ENCODE measurements at places on chromosomes 6 and 20.

GRCh38 chr6:56660381-56660730 lies 17.7 kb upstream of the DST start:
- DNase-seq = no peak

- DNase-seq = no peak
Observed at GRCh38 chr6:44129841-44130322, 2.5 kb downstream of the TMEM63B start.

DNA sequence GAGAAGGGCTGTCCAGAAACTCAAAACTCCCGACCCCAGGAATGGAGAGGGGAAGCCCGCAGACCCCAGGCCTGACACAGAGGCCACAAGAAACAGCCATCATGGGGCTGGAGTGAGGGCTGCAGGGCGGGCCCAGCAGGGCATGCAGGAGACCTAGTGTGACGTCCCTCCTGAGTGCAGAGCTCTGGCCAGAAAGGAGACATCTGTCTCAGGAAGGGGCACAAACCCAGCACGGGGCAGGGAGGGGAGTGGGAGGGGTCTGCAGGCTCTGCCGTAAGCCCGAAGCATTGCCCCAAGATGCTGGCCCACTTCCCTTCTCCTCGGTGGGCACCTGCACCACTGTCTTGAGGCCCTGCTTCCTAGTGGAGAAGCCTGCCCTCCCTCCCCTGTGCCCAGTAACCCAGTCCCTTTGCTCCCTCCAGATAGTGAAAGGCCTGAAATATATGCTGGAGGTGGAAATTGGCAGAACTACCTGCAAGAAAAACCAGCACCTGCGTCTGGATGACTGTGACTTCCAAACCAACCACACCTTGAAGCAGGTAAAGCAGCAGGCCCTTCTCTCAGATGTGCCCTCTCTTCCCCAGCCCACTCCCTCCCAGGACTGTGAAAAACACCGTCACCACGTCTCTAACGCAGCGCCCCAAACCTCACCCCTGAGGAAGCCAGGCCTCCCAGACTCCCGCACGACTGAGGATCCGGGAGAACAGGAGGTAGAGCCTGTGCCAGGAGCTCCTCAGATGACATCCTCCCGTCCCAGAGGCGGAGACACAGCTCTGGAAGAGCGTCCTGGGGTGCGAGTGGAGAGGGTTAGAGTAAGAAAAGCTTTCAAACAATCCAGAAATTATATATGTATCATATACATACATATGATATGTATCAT lies 9.7 kb downstream of the CST7 start:
- no peak for DNase-seq

DNA sequence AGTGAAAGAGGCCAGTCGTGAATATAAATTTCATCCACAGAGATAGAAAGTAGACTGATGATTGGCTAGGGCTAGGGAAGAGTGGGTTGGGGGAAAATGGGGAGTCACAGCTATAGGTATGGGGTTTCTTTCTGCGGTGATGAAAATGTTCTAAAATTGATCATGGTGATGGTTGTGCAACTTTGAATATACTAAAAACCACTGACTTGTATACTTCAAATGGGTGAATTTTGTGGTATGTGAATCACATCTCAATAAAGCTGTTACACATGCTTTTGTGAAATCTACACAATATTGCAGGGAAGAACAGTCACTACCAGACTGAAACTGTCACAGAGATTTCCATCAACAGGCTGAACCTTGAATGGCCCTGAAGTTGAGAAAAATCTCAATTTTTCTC lies 61.5 kb downstream of the LYRM4 start:
- DNase-seq = no peak

DNA sequence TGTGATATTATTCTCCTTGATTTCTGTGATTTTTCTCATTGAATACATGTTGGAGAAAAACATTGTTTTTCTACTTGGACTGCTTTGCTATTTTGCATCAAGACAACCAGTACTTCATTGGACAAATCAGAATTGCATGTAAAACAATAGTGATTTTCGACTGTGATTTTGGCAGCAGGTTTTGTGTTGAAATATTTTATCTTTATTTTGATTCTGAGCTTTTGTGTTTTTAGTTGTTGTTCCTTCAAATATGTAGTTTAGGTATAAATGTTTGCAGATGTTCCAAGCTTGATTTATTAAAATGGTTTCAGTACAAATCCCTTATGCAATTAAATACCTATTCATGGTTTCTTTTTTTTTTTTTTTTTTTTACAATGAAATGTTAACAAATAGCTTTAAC lies 754.1 kb downstream of the DOK5 start:
- DNase-seq = no peak

DNA sequence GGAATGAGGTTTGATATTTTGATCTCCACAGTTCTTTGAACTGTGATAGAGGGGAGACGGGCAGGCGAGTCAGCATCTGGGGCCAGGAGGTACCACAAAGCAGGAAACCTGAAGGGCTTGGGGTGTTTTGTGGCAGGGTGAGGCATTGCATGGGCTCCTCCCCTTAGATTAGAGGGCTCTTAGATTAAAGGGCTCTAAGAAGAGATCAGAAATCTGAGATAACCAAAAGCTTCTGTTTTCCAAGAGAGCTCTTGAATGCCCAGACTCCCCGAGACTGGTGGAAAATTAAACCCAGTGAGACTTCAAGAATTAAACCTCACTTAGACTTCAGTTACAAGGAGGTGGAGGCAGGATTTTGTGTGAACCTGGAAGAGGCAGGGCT lies 2.4 kb upstream of the GPX5 start:
- no peak for DNase-seq

- DNase-seq = no peak
Observed at GRCh38 chr20:21340991-21341697, 38.0 kb downstream of the XRN2 start.

DNA sequence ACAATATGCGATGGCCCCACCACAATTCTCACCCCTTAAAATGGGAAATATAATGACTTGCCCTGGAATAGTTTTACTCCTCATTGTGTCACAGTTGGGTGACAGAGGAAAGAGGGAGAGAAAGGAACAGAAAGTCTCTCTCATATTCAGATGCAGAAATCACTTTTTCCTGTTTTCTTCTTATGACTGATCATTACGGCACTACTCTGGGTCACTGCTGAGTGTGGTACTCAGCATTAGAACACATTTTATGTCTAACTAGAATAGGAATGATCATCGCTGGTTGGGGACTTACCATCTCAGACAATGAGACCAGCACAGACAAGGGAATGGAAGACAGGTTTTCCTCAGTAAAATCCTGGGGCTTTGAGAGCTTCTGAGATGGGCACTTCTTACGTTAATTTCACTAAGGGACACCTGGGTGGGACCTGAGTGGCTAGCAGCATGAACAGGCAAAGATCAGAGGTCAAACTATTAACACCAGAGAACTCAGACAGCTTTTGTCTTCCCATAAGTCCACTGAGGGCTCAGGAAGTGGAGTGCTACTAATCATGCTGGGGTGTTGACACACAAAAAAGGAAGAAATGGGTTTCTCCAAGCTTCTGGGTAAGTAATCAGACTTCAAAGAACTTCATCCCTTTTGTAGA lies 54.9 kb upstream of the ARHGAP18 start:
- DNase-seq = no peak

GRCh38 chr6:18155864-18156421 lies 721 bp downstream of the KDM1B start:
- peak; percentile 83 for DNase-seq

- DNase-seq = no peak
Observed at GRCh38 chr20:12153628-12154027, 235.9 kb downstream of the BTBD3 start.

GRCh38 chr6:96991618-96992342 lies 67.3 kb downstream of the KLHL32 start:
- DNase-seq = no peak

DNA sequence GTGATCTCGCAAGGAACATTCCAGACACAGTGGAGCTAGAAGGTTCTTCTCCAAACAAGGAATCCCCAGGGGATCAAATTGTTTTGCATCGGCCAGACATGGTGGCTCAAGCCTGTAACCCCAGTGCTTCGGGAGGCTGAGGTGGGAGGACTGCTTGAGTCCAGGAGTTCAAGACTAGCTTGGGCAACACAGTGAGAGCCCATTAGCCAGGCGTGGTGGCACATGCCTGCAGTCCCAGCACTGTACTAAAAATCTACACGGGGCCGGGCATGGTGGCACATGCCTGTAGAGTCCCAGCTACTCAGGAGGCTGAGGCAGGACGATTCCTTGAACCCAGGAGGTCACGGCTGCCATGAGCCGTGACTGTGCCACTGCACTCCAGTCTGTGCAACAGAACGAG lies 15.3 kb downstream of the GMEB2 start:
- no peak for DNase-seq

DNA sequence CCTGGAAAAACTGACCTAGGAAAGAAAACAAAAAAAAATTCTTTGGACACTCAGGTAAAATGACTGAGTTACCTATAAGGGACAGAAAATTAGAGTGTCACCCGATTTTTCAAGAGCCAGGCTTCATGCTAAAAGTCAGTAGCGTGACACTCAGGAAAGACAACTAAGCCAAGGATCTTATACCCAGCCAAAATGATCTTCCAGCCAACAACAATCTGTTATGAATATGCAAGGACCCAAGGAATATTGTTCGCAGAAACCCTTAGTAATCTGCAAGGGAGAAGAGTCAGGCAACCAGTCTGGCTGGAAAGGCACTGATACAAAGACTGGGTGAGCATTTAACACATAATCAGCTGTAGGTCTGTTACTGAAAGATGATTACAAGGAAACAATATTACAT lies 203.6 kb downstream of the GMPR start:
- no peak for DNase-seq

GRCh38 chr20:35303735-35304491 lies 11.7 kb upstream of the FAM83C start:
- peak; percentile 94 for DNase-seq

- no peak for DNase-seq
Observed at GRCh38 chr6:130420911-130421310, 55.1 kb downstream of the TMEM200A start.
